Myocyte (in vitro differentiated cells): ENCODE measurements at places on chromosomes 11 and 22. TPM values are rescaled to one million over a fixed set of nuclear protein-coding genes. Genes with fewer than 3 reads are reported as not detected.

- no peak for DNase-seq
Observed at GRCh38 chr11:105109855-105110687, 29.5 kb downstream of the CARD18 start.

Gene MS4A1
- total RNA-seq, result not detected in 2 replicates

GRCh38 chr11:114774599-114775361 is 96.5 kb downstream of the NXPE2 start:
- peak; percentile 10 for DNase-seq

Gene TP53AIP1
- total RNA-seq, result 0.05 TPM in 1 of 2 replicates, not detected in the other

- peak; percentile 11 for DNase-seq
Observed at GRCh38 chr11:14789879-14790484, 102.0 kb downstream of the CYP2R1 start.
